ENCODE measurements at places on chromosomes 6 and 20.

- no peak for DNase-seq
Observed at GRCh38 chr20:48789185-48789668, 38.6 kb downstream of the PREX1 start.

- DNase-seq: no peak
Observed at GRCh38 chr20:44271915-44272663, 25.0 kb downstream of the GDAP1L1 start.

DNA sequence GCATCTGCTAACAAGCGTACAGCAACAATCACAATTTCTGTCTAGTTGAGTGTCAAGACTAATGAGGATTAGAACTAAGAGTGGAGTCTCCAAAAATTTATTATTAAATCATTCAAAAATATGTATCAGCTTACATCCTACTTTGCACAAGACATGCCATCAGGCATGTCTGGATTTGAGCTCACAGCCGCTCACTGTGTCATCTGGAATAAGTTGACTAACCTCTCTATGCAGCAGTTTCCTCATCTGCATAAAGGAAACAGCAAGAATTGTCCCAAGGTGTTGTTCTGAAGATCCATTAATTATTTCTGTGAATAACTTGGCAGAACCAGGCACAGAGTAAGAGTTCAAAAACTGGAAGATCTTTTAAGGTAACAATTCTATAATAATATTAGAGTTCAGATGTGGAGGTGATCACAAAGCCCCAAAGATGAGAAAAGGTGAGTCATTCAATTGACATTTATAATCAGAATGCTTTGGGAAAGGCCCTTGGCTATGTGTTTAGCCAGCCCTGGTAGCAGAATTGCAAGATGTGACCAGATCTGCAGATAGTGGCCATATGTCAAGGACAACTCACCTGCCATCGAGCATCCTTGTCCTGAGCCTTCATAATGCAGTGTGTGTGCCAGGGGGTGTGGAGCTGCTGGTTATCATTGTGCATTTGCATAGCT, 264.0 kb downstream of the FOXA2 start:
- no peak for DNase-seq

GRCh38 chr6:5113096-5113495, 28.0 kb downstream of the PPP1R3G start:
- DNase-seq: no peak

GRCh38 chr20:38342216-38342615, 4.1 kb upstream of the LBP start:
- DNase-seq: no peak
